ENCODE measurements at places on chromosomes 12 and 14.

DNA sequence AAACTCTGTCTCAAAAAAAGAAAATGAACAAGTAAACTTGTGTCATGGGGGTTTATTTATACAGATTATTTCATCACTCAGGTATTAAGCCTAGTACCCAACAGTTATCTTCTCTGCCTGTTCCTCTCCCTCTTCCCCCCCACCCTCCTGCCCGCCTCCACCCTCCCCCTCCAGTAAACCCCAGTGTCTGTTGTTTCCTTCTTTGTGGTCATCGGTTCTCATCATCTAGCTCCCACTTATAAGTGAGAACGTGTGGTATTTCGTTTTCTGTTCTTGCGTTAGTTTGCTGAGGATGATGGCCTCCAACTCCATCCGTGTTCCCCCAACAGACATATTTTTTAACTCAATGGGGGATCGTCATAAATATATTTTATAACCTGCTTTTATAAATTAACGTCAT, 12.3 kb downstream of the IL31 start:
- DNase-seq, result no peak

GRCh38 chr12:1093166-1093751, 102.2 kb downstream of the ERC1 start:
- no peak for DNase-seq

DNA sequence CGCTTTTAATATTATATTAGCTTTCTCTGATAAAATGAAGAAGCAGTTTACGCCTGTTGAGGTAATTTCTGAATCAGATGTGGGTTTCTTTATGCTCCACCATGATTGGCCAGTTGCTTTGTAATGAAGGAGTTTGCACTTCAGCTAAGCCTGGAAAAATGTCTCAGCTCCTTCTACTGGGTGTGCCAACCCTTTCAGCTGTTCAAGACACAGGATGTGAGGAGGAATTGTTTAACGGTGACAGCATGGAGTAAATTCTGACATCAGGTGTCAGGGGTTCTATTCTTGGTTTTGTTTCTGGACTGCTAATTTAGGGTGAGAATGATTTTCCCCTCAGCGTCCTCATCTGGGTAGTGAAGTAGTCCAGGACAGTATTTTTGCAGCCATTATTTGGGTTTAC, 43.5 kb downstream of the FLRT2 start:
- no peak for DNase-seq

GRCh38 chr14:29391231-29391630, 536.4 kb downstream of the PRKD1 start:
- no peak for DNase-seq

GRCh38 chr14:49733836-49734235, 34.1 kb upstream of the KLHDC2 start:
- DNase-seq, result no peak

GRCh38 chr12:3417113-3417512, 73.9 kb upstream of the PRMT8 start:
- DNase-seq, result no peak

- no peak for DNase-seq
Observed at GRCh38 chr14:101337053-101337452, 224.2 kb upstream of the DIO3 start.

GRCh38 chr12:42679466-42679865, 89.9 kb upstream of the PRICKLE1 start:
- no peak for DNase-seq
